ENCODE measurements at places on chromosomes 12 and 14. TPM values are rescaled to one million over a fixed set of nuclear protein-coding genes. Genes with fewer than 3 reads are reported as not detected.

GRCh38 chr12:56631790-56632700 is 1.9 kb upstream of the BAZ2A start:
- peak; percentile 48 for DNase-seq

DNA sequence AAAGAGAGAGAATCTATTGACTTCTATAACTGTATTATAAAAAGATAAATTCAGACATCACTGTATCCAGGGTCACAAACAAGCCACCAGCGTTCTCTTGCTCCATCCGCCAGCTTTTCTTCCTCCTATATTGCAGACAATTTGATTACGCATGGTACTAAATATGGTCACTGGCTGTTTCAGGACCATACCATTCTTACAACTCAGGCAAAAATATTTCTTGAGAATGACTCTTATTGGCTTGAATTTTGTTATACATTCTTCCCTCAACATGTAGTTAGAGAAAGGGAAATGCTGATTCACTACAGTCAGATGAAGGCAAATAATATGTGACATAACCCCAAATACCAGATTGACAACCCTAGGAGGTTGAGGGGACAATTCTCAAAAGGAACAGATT is 101.3 kb downstream of the SLC6A15 start:
- no peak for DNase-seq

- no peak for DNase-seq
Observed at GRCh38 chr12:124861898-124862676, 1.6 kb downstream of the SCARB1 start.

- no peak for DNase-seq
Observed at GRCh38 chr14:74574706-74575105, 37.3 kb downstream of the LTBP2 start.

- no peak for DNase-seq
Observed at GRCh38 chr12:125861299-125862281, 796.4 kb downstream of the AACS start.

DNA sequence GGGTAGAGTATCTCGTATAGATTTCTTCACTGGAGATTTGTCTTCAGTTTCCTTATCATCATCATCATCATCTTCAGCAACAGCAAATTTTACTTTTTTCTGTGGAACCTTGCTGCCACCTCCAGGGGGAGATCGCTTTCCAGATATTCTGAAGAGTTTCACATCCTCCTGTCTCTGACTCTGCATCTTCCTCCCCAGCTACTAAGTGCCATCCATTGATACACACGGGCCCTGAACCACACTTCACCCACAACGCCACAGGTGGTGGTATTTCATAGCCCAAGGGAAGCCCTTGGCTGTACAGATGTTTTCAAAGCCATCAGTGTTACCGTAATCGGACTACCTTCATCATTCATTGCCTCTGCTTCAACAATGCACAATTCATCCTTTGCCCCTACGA is 82.2 kb downstream of the PPP2R5C start:
- no peak for DNase-seq

- DNase-seq: no peak
Observed at GRCh38 chr12:114779186-114779585, 95.2 kb upstream of the TBX3 start.

DNA sequence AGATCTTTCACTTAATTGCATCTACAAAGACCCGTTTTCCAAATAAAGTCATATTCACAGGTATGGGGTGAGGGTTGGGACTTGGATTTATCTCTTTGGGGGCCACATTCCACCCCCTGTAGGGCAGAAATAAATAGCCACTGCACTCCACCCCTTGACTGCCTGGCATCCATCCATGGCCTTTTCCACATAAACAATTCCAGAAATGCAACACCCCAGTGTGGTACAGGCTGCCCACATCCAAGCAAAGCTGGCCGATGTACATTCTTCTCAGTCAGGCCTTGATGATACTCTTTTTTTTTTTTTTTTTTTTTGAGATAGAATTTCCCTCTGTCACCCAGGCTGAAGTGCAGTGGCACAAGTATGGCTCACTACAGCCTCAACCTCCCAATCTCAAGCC is 12.9 kb downstream of the DGLUCY start:
- no peak for DNase-seq

The LTB4R gene
- 19.9 TPM for total RNA-seq

- peak; percentile 95 for DNase-seq
Observed at GRCh38 chr12:57096099-57096572, 7.2 kb downstream of the NAB2 start.

- DNase-seq: no peak
Observed at GRCh38 chr12:105983622-105984320, 155.0 kb downstream of the NUAK1 start.

- DNase-seq: no peak
Observed at GRCh38 chr14:89730687-89731086, 223.8 kb downstream of the EFCAB11 start.

- DNase-seq: no peak
Observed at GRCh38 chr12:124159655-124160054, 135.2 kb upstream of the RFLNA start.

GRCh38 chr14:51211149-51211548 is 28.9 kb upstream of the TMX1 start:
- peak; percentile 72 for DNase-seq

The TMPRSS12 gene
- total RNA-seq: not detected

DNA sequence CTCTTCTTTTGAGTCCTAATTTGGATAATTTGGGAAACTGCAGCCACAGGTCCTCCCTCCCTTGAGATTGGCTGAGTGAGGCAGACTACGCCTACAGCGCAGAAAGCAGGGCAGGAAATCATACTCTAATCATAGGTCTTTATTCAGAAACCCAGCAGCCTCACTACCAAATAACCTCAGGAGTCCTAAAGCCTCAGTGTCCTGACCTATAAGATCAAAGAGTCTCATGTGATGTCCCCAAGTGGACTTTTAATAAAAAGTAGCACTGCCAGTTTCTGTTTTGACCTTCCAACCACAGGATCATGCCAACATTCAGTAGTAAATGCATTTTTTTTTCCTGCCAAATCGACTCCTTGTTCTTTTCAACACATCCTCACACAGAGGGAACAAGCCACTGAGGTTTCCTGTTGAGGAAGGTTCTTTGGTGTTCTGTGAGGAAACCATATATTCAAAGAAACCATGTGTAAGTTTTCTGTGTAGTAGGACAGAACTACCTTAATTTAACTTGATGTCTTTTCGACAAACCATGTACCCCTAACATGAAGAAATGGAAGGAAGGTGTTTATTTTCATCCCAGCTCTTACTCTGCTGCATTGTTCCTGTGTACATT is 72.2 kb downstream of the VCPKMT start:
- DNase-seq: no peak

DNA sequence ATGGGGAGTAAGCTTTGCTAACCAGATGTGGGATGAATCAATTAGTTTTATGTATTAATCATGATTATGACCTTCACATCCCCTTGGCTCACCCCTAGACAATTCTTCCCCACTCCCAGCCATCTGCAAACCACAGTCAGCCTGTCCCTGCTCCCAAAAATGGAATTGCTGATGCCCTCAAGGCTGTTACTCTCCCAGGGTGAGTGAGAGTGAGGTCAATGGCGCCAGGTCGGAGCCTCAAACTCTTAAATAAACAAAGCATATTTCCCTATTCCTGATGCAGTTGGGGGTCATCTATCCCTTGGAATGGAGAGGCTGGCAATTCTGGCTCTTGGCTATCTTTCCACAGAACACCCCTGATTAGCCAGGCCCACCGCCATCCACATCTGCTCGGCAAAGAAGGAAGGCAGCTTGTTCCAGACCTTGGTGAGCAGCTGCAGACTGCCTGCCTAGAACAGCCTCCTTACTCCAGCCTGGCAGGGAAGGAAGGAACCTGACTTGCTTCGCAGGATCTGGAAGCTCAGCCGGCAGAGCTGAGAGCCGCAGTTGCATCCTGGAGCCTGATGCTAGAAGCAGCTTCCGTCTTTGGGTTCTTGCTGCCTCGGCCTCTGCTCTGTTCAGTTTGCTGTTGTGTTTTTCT is 57.0 kb downstream of the SMUG1 start:
- DNase-seq: no peak

DNA sequence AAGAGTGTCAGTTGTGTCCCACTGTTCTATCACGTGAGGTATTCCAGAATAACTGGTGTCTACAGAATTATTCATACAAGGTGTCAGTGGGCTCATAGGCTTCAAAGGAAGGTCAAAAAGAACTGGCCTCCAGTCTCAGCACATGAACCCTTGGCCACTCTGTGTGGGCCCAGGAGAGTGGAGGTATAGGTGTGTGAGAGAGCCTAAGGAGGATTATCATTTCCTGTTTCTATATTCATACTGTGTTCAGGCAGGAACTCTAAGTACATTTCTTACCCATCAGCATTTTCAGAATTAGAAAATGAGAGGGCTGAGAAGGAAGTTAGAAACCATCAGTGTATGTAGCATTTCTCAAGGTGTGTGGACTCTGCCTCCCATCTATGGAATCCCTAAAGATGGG is 87.0 kb downstream of the BTG1 start:
- DNase-seq: no peak

GRCh38 chr12:82124711-82125380 is 233.3 kb downstream of the CCDC59 start:
- DNase-seq: peak; percentile 76

The ANO2 gene
- total RNA-seq: not detected

GRCh38 chr12:39123580-39124253 is 218.3 kb upstream of the CPNE8 start:
- DNase-seq: no peak

The BCL7A gene
- total RNA-seq: 18.1 TPM

DNA sequence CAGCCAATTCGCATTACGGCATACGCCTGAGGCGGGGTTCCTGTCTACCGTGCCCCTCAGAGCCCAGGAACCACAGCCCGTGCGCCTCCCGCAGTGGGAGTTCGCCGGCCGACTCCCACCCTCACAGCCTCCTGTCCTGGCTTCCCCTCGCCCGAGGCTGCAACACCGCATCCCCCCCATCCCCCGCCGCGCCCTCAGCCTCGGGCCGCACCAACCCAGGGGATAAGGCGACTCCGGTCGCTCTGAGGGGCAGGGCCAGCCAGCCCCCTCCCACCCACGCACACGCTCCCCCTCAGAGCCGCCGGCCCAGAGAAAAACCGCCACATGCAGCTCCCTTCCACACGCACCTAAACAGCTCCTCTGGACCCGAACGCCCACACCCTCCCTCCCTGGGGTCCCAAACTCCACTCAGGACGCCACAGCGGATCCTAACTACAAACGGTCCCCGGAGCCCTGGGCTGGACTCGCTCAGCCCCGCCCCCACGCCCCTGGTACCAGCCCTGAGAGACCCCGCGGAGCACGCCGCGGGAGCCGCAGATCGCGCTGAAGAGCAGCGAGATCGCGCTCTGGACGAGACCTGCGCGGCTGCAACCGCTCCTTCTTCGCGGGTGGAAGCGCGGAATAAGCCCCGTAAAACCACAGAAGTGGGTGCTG is at the start of gene C14orf39:
Gene C14orf39 (minus strand): TSS at position 466 of the 654 bp plus-strand sequence. CDS start 985 bp downstream, outside the sequence.
- DNase-seq: no peak

DNA sequence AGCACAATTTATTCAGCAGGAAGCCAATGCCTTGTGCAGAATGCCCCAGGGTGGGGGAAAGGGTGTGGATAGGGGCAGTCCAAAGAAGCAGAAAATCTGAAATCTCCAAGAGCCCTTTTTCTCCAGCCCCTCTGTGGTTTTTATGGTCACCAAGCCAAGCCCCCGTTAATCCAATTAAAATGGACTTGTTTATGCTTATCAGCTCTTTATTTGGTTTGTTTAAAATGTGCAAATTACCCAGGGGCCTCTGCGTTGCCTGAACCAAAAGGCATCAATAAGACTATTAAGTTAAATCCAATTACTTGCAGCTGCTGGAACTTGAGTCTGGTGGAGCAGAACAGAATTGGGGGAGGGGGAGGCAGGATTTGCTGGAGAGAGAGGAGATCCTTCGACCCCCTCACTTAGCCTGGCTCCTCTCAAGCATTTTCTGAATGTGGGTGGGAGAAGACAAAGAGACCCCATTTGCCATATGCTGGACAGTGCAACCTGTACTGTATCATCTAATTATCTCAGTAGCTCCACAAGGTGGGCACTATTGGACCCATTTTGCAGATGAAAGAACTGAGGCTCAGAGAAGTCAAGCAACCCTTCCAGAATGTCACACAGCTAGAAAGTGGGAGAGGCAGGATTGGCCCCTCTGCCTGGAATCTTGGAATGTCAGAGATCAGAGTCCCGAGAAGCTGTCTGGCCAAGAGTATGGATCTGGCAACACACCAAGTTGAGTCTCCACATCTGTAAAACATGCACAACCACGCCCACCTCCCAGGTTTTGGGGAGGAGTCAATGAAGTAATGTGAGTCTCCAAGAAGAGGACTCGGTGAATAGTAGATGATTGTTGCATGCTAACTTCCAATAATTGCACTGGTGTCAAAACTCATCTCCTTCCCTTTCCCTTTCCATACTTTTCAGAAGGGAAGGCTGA is 66.9 kb downstream of the CMKLR1 start:
- DNase-seq: peak; percentile 24

DNA sequence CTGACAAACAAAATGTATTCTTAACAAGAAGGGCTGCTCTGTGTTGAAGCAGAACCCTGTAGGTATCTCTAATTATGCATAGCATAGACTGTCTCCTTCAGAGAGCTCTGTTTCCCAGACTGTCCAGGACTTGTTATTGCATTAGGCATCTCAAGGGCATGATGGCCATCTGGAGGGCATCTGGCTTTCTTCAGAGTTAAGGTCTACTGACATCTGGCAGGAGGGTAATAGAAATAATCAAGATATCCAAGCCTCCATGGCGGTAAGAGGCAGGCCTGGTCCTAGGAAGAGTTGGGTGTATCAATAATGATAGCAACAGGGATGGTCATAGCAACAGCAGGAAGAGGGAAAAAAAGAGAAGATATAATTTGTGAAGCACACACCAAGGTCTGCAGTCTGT is 161.2 kb downstream of the TTC8 start:
- no peak for DNase-seq

DNA sequence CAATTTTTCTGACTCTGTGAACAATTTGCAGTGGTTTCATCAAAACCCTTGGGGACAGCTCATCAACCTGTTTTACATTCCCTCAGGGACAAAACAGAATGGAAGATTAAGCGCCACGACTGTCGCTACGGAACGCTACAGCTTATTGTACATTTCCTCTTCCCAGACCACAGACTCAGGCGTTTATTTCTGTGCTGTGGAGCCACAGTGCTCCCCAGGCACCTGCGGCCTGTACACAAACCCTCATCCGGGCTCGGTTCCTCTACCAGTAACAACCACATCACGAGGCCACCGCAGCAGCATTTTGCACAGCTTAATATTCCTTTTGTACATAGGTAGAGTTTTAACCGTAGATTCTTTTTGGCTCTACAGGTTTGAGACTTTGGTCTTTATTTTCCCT is 397.4 kb upstream of the OR4E1 start:
- no peak for DNase-seq

The PHLDA1 gene
- total RNA-seq: 183 TPM

- no peak for DNase-seq
Observed at GRCh38 chr12:48967991-48968390, 3.5 kb downstream of the WNT10B start.

The DAO gene
- not detected for total RNA-seq

- DNase-seq: no peak
Observed at GRCh38 chr12:63989301-63989845, 144.9 kb downstream of the SRGAP1 start.

GRCh38 chr12:93079271-93079670 is 150.2 kb upstream of the EEA1 start:
- no peak for DNase-seq

The PLCZ1 gene
- not detected for total RNA-seq

GRCh38 chr12:81705586-81705985 is 53.6 kb downstream of the PPFIA2 start:
- DNase-seq: no peak

The MANSC4 gene
- total RNA-seq: not detected

Measured in MCF 10A (cell line).